HepG2 (cell line): ENCODE measurements at places on chromosomes 12 and 14.

DNA sequence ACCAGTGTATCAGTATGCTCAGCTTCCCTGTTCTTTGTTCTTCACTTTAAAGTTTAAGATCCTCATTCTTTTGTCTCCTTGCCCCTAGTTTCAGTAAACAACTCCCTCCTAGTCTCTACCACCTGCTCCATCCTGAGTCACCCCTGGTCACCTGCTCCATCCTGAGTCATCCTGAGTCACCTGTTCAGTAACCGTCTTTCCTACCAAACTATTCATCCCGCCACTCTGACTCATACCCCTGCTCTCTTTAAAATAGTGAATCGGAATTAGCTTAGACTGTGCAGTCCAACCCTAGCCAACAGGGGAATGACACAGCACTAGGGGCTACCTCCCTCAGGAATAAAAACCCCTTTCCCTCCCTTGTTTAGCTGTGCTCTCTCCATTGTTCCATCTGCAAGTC lies 888.1 kb upstream of the MDGA2 start:
- DNase-seq = no peak

GRCh38 chr14:91373591-91374254 lies 43.9 kb downstream of the CCDC88C start:
- no peak for DNase-seq

DNA sequence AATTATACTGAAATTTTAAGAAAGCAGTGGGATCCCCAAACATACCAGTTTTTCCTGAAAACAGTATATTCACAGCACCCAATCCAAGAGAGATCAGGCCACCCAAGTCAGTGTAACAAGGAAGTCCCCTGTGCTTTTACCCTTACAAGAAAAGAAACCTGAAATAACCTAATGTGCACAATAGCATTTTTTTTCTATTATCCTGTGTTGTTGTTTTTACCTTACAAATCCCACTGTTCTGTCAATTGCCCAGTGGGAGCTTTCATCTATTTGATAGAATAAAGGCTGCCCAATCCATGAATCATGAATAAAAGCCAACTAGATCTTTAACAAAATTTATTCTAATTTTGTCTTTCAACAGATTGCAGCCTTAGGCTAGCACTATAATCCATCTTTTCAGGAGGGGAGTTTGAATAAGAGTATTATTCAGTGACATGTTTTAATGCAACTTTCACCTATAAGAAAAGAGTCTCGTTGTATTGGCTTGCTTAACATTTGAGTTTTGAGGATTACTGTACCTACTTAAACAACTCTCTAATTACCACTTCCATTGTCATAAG lies 457.4 kb downstream of the TRHDE start:
- DNase-seq = no peak

DNA sequence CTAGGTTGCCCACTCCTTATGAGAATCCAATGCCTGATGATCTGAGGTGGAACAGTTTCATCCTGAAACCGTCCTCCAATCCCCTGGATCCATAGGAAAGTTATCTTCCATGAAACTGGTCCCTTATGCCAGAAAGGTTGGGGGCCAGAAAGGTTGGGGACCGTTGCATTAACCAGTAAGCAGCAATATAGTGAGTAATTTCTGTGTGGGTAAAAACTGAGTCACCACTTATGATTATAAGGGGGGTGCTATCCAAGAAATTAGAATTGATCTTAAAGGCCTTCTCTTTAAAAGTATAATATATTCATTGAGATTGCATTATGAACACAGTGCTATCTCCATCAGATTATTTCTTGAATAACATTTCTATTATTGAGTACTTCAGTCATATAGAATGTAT lies 97.2 kb downstream of the PCNX1 start:
- DNase-seq = no peak

- no peak for DNase-seq
Observed at GRCh38 chr14:102220031-102220430, 80.3 kb downstream of the WDR20 start.

GRCh38 chr12:1720494-1720893 lies 29.6 kb downstream of the ADIPOR2 start:
- no peak for DNase-seq

DNA sequence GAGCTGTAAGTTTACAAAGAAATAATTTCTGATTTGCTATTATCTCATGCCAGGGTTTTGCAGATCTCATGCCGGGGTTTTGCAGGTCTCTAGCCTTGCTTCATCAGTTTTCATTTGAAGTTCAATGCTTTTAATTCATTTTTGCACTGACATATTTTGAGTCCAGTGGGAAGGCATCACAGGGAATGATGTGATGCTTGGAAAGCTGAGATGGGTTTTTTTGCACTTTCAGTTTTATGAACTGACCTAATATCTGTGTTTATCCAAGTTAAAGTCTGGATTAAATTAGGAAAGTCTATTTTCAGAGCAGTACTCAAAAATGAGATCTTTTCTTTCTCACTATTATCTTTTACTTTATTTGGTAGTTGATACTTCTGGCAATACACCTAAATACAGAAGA lies 23.6 kb upstream of the REP15 start:
- DNase-seq = no peak

DNA sequence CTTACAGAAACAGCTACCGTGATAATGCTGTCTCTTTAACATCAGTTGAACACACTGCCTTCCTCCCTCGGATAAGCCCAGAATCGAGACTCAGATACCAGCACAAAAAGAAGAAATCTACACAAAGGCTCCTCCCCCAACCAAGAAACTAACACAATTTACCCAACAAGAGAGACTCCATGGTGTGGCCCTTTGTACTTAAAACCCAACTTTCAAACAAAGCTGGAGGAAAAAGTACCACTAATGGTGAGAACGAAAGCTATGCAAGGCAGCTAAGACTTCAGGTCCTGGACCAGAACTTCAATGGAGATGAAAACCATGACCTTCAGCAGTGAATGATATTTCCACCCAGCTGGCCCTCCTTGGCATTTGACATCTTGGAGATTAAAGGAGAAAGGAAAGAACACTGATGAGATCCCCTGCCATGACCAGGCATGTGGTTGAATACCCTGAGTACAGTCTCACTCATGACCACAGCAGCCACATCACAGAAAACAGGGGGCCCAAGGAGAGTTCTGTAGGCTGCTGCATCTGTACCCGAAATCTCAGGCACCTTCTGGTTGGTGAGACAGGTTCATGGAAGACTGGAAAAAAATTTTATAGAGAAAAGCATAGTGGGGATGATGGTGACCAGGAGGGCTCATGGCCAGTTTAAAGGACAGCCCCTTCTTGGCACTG lies 36.7 kb downstream of the RBM19 start:
- DNase-seq = no peak

DNA sequence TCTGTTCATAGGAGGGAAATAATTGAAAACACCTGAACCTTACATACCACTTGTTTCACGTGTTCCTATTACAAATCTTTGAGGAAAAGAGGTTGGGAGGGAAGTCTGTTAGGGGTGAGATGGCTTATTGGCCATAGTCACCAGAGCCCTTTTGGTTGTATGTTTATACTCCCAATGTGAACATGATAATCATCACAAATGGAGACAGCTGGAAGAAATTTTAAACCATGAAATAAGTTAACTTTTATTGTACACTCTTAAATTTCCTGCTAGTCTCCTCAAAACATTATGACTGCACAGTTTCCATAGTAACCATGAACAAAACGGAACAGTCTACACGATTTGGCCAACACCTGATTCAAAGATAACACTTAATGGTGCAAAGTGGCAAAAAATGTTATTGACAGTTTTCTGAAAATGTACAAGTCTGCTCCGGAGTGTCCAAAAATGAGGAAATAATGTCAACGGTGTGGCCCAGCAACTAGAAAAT lies 56.9 kb downstream of the LMNTD1 start:
- DNase-seq = no peak

DNA sequence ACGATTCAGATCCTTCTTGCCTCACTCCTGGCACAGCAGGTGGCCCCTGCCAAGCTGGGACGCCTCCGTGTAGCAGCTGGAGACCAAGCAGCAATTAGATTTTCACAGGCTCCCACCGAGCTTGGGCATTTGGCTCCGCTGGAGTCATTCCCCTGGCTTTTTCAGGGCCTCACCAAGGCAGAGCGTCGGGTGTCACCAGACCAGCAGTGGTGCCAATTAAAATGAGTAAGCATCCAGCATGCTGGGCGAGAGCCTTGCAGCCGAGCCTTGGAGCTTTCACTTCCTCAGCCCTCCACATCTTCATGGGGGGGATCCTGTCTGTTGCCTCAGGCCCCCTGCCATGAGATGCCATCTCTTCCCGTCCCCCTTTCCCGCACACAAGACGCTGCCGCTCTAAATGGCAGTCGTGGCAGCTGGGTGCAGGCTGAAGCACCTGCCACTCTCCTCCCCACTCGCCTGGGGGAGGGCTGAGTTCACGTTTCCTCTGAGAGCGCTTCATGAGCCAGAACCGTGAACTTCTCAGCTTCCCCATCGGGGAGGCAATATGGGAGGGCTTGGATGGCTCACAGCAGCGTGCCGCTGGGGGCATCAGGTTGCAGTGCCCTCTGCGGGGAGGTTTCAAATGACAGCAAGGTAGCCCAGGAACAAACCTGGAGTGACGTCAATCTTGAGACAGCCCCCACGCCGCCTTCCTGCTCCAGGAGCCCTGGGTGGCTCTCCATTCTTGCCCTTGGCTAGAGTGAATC lies 11.7 kb downstream of the TPCN1 start:
- no peak for DNase-seq

DNA sequence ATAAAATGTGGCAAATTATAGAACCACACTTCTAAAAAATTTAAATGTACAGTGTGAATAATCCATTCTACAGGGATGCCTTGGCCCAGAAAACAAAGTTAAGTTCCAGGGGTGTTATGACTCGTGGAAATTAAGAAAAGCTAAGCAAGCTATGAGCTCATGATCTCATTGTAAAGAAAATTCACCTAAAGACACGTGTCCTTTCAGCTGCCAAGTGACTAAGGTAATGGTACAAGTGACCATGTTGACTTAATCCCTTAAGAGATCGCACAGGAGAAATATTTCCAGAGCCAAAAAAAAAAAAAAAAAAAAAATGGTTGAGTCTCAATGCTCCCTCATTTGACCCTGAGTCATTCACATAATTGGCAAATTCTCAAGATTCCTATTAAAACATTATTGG lies 51.4 kb upstream of the ANO2 start:
- no peak for DNase-seq

DNA sequence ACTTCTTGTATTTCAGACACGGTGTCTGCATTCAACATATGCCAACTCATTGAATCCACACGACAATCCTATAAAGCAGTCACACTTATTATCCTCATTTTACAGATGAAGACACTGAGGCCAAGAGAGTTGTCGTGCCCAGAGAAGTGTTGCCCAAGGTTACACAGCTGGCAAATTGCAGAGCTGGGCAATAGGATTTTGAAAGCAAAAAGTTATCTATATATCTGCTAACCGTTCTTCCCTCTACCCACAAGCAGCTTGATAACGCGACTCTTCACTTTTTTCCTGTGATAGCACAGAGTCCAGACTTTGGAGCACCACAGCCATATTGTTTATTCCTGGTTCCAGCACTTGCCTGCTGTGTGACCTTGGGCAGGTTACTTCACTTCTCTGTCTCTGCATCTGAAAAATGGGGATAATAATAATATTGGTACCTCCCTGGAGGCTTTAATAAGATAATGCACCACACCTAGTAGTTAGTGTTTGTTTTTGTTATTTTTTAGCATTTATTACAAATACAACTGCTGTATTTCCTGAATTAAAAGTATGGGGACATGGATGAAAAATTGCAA lies 82.2 kb downstream of the CHST11 start:
- no peak for DNase-seq

GRCh38 chr12:58882826-58883225 lies 37.5 kb downstream of the LRIG3 start:
- no peak for DNase-seq

- DNase-seq = no peak
Observed at GRCh38 chr14:69594846-69595245, 16.6 kb upstream of the SUSD6 start.

- DNase-seq = no peak
Observed at GRCh38 chr14:106505366-106505765, 979.0 kb downstream of the TMEM121 start.

GRCh38 chr12:92413286-92413685 lies 267.6 kb upstream of the BTG1 start:
- DNase-seq = no peak

- no peak for DNase-seq
Observed at GRCh38 chr12:98744680-98745079, 99.6 kb downstream of the APAF1 start.

DNA sequence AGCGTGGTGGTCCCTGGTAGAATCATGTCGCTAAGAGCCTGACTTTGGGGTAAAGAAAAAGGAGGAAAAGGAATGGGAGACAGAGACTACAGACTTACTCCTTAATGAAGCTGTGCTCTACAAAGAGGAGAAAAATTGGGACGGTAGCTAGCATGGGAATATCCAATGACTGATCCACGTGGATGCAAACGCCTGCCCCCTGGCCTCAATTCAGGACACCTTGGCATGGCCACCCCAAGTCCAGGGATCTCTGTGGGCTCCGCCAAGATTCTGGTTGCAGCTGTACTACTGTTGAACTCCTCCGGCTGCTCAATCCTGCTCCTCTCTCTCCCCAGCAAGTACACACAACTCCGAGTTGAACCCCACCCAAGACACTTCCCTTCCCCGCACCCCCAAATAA lies 70.5 kb upstream of the DIO3 start:
- DNase-seq = no peak

DNA sequence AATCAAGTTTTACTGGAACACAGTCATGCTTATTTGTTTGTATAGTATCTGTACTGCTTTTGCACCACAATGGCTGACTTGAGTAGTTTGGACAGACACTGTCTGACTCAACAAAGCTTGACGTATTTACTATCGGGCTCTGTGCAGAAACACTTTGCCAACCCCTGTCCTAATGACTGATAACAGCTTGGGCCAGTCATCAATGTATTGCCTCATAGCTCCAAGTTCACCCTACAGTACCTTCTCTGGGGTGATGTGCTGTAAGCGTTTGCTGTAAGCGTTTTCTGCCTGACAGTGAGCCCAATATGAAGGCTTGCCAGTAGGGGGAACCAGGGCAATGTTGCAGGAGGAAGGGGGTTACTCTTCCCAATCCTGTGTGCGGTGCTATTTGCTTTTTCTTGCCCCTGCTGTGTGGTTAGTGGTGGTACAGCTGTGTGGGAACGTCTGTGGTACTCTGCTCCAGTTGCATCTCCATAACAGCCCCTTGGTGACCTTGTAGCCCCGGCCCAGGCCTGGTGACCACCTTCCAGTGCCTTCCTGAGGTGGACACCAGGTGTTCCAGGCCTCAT lies 5.4 kb upstream of the CCDC177 start:
- DNase-seq = peak; percentile 95

DNA sequence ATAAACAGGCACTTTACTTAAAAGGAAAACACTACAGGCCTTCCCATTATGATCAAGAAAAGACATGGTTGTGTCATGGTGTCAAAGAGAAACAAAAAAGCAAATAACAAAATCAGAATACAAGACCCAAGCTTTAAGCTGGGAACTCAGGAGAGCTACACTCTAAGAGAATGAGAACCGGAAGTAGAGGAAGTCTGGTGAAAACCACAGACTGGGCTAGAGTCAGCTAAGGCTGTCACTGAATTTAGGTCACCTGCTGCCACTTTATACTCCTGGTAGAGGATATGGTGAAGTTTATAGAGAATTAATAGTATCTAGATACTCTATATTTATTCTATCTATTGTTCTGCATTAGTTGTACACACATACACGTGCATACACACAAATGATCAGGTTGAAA lies 971.7 kb downstream of the FLRT2 start:
- no peak for DNase-seq
